ENCODE measurements at places on chromosomes 7 and 10.

- DNase-seq: no peak
Observed at GRCh38 chr10:42971251-42971599, 105.6 kb upstream of the RET start.

- no peak for DNase-seq
Observed at GRCh38 chr10:42830237-42830636, 47.6 kb downstream of the BMS1 start.

GRCh38 chr7:25478925-25479324 lies 250.6 kb upstream of the NPVF start:
- no peak for DNase-seq

- no peak for DNase-seq
Observed at GRCh38 chr10:88012641-88013040, 149.2 kb downstream of the PTEN start.

DNA sequence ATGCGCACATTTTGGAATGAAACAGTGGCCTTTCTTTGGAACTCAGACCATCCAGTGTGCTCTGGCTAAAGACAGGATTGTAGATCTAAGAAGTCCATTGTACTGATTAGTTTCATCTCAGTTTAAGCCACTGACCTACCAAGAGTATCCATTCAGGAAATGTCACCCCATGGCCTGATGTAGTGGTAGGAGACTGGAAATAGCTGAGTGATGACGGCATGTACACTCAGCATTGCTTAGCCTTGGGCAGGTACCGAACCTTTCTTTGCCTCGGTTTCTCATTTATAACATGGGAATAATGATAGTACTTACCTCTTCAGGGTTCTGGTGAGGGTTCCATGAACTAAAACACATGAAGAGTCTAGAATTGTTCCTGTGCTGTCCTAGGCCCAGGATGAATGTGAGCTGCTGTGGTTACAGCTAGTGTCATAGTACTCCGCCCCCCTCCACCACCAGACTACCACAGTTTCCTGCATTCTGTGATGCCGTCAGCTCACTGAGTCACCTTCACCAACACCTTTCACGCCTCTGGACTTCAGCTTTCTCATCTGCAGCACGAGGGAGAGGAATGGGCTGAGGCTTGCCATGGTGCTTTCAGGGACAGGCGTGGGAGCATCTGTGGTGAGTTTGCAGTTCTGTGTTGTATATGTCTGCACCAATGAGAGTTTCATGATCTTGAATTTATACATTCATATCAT lies 484.0 kb upstream of the GALNT17 start:
- no peak for DNase-seq

DNA sequence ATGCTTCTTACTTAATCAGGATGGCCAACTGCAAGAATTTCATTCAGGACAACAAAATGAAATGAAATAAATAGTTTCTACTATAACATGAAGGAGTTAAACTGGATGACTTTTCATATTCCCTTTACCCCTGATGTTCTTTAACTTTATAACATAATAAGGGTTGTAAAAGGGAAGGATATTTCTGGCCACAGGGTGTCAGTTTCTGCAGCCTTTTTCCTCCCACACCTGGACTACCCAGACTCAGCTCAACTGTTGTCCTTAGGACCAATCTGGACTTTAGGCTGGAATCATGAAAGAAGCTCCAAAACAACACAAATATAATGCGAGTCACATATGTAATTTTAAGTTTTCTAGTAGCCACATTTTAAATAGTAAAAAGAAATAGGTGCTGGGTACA lies 43.4 kb downstream of the PRPS1L1 start:
- DNase-seq: no peak

DNA sequence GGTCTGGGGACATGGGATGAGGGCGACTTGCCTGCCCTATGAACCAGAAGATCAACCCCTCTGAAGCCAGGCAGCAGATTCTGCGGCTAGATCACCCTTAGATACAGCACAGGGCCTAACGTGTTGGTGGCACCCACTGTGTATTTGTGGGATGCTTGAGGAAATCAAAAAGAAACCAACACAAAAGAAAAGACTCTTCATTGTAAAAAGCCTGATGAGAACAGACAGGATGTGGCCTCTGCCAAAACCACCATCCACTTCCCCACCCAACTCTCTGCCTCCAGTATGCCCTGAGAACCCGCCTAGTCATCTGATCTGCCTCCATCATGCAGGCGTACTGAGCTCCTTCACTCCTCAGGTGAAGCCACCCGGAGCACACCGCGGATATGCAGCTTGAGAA lies 97.2 kb upstream of the INSYN2A start:
- no peak for DNase-seq

DNA sequence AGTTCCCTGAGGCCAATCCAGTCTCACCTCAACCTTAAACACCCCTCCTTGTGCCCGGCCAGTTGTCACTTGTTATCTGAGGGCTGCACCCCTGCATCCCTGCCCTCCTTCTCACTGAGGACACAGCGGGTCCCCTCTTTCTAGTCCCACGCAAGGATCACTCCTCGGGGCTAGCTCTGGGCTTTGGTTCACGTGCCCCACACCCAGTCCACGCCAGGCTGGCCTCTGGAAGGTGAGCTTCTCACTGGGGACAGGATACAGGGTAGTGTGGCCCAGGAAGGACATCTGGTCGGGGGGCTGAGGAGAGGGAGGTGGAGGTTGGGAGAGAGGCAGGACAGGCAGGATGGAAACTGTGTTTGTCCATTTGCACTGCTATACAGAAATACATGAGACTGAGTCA lies 25.5 kb downstream of the UPP1 start:
- DNase-seq: no peak

Data from HL-60 (cell line).